GM12878 (cell line): ENCODE measurements at places on chromosomes 7 and 10. TPM values are rescaled to one million over a fixed set of nuclear protein-coding genes. Genes with fewer than 3 reads are reported as not detected.
A peak's percentile ranks its signal among the peaks of the same experiment; 100 is the strongest.

GRCh38 chr7:71801976-71802375 lies 610.2 kb downstream of the CALN1 start:
- H3K27ac ChIP-seq: no peak overlapping the region
- no peaks in the 10 kb centered on the region for H3K36me3 ChIP-seq
- H3K4me1 ChIP-seq: no peaks in the 10 kb centered on the region

GRCh38 chr10:90856964-90857634 lies 740 bp downstream of the HTR7 start:
- peak overlapping the region; percentile 58; the same call in 1 of the 2 replicates for H3K4me3 ChIP-seq
- no peak for DNase-seq
- H3K27ac ChIP-seq: no peak overlapping the region
- peaks cover 10% of the 10 kb centered on the region for H3K27me3 ChIP-seq

DNA sequence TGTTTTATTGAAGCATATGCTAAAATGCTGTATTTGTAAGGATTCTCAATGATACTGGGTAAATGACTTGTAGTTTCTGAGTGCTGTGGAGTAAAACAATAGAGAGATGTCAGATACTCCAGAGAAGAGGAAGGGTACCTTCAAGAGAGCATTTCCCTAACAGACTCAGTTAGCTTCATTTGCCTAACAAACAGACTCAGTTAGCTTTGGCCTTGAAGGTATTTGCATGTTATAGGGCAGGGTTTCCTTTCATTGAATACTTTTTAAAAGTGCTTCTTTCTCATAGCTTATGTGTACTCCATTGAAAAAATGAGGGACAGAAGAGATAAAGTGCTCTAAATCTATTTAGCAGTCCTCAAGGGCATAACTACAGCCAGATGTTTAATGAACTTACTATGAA lies 101.8 kb downstream of the CHN2 start:
- no peak overlapping the region for H3K4me3 ChIP-seq
- H3K36me3 ChIP-seq: no peaks in the 10 kb centered on the region
- DNase-seq: no peak
- H3K27me3 ChIP-seq: no peaks in the 10 kb centered on the region
- no peak overlapping the region for H3K27ac ChIP-seq
- no peaks in the 10 kb centered on the region for H3K4me1 ChIP-seq

Gene TUBB8
- not detected in 2 replicates for polyA plus RNA-seq

- no peak for DNase-seq
- no peaks in the 10 kb centered on the region for H3K27me3 ChIP-seq
- no peaks in the 10 kb centered on the region for H3K36me3 ChIP-seq
- H3K4me3 ChIP-seq: no peak overlapping the region
These were observed 162.9 kb upstream of the SMIM30 start for GRCh38 chr7:113281223-113281622.

DNA sequence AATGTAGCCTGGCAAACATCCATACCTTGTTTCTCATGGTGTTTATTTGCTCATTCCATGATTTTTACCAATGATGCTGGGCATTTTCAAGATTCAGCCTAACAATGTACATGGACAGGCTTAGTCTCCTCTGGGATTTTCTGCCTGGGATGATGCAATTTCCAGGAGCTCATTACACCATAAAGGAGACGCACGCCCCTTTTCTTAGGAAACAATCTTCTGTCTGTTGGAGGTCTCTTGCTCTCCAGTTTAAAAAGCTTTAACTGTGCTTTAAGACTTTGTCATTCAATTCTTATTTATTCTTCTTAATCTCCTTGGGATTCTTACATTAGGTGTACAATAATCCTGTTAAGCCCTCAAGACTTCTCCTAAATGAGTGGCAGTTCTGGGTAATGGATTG lies 150.3 kb upstream of the NRP1 start:
- DNase-seq: no peak
- H3K36me3 ChIP-seq: no peaks in the 10 kb centered on the region
- H3K27ac ChIP-seq: no peak overlapping the region
- H3K4me3 ChIP-seq: no peak overlapping the region
- no peaks in the 10 kb centered on the region for H3K4me1 ChIP-seq

DNA sequence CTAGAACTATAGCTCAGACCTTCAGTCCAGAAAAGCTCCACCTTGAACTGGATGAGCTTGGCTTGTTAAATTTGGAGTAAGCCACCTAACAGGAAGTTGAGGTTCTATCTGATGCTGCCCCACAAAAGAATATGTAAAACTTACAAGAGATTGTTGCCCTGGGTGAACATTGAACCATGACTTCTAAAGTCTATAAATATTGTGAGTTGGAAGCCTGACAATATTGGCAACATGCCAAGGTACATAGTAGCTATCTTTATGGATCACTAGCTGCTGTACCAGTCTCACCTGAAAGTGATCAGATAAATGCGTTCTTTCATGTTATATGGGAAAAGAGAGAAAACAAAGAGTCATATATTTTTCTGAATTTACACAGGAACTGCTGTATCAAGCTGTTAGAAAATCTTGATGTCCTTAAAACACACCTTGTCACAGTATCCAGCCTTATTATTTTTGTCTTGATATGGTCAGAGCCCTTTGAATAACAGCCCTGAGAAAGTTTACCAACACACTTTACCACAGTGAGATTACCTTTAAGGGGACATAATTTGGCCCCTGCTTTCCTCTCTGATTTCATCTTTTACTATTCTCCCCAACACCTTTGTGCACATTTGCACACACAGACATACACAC lies 92.0 kb downstream of the LSMEM1 start:
- H3K27me3 ChIP-seq: no peaks in the 10 kb centered on the region
- H3K4me1 ChIP-seq: no peaks in the 10 kb centered on the region
- H3K36me3 ChIP-seq: no peaks in the 10 kb centered on the region
- no peak overlapping the region for H3K4me3 ChIP-seq
- H3K27ac ChIP-seq: no peak overlapping the region

GRCh38 chr10:74936577-74937265 lies 110.3 kb downstream of the KAT6B start:
- H3K27ac ChIP-seq: no peak overlapping the region
- H3K4me3 ChIP-seq: no peak overlapping the region
- no peaks in the 10 kb centered on the region for H3K4me1 ChIP-seq
- H3K27me3 ChIP-seq: no peaks in the 10 kb centered on the region
- no peaks in the 10 kb centered on the region for H3K36me3 ChIP-seq
- DNase-seq: no peak

Gene STEAP1B
- polyA plus RNA-seq: not detected in 2 replicates

Gene PDZD7
- polyA plus RNA-seq: not detected in 2 replicates

- peaks cover 76% of the 10 kb centered on the region for H3K4me1 ChIP-seq
- DNase-seq: no peak
- H3K4me3 ChIP-seq: peak overlapping the region; percentile 42; the same call in 1 of the 2 replicates
- H3K27ac ChIP-seq: peak overlapping the region; percentile 47
- H3K27me3 ChIP-seq: no peaks in the 10 kb centered on the region
These were observed 10.7 kb downstream of the TSPAN14 start for GRCh38 chr10:80464557-80465450.

Gene SLC29A4
- polyA plus RNA-seq: 0.09 TPM in 1 of 2 replicates, not detected in the other

DNA sequence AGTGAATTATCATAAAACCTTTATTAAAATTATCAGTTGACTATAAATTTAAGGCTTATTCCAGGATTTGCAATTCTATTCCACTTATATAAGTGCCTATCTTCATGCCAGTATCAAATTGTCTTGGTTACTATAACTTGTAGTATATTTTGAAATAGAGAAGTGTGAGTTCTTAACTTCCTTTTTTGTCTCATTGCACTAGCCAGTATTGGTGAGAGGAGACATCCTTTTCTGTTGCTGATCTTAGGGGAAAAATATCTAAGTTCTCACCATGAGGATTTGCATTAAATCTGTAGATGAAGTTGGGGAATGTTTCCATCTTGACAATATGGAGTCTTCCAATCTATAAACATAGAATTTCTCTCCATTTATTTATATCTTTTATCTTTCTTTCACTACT lies 104.2 kb upstream of the MKI67 start:
- no peak for DNase-seq
- H3K4me3 ChIP-seq: no peak overlapping the region
- H3K36me3 ChIP-seq: no peaks in the 10 kb centered on the region

Gene MYO3A
- not detected in 2 replicates for polyA plus RNA-seq

GRCh38 chr10:58642916-58643428 lies 130.3 kb downstream of the BICC1 start:
- no peak overlapping the region for H3K27ac ChIP-seq
- no peak for DNase-seq
- H3K27me3 ChIP-seq: no peaks in the 10 kb centered on the region
- H3K36me3 ChIP-seq: no peaks in the 10 kb centered on the region
- H3K4me1 ChIP-seq: no peaks in the 10 kb centered on the region
- H3K4me3 ChIP-seq: no peak overlapping the region

- DNase-seq: no peak
- no peaks in the 10 kb centered on the region for H3K27me3 ChIP-seq
- H3K4me3 ChIP-seq: no peak overlapping the region
- H3K27ac ChIP-seq: no peak overlapping the region
These were observed 14.7 kb upstream of the CAMK2G start for GRCh38 chr10:73889014-73889413.

Gene GIMAP6
- polyA plus RNA-seq: 22.8 and 24.9 TPM in 2 replicates
